ENCODE measurements at places on chromosomes 2 and 18.

DNA sequence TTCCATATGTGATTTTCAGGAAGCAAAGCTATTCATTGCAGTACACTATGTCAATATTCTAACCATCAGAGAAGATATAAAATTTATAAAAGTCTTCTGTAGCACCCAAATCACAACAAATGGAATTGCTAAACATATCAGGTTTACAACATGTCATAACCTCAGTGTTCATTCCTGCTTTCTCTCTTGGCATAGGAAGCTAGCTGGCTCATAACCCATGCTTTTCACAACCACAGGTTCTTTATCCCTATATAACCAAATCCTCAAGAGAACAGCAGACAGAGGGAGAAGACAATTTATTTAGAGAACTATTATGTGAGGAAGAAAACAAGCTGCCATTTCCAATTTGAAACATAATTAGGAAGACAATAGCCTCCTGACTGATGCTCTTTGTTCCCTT, 997.0 kb upstream of the ACVR2A start:
- DNase-seq, result no peak

GRCh38 chr2:241451840-241452506, 56.4 kb downstream of the STK25 start:
- no peak for DNase-seq

DNA sequence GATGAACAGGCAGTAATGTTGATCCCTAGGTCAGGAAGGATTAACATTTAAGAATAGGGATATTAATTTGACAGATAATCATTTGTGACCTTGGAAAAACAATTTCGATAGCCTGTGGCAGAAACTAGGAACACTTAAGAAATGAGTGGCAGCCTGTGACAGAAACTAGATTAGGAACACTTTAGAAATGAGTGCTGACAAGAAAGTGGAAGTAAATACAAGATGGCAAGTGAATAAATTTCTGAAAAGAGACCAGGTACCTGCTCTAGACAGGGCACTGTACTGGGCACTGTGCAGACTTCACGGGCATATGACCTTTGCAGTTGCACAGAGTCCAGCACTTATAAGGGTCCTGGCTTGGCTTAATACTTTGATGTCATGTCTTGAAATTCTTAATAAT, 5.5 kb upstream of the HNRNPA3 start:
- no peak for DNase-seq

GRCh38 chr2:23522726-23523372, 137.9 kb downstream of the KLHL29 start:
- no peak for DNase-seq
